ENCODE measurements at places on chromosomes 11 and 22.

DNA sequence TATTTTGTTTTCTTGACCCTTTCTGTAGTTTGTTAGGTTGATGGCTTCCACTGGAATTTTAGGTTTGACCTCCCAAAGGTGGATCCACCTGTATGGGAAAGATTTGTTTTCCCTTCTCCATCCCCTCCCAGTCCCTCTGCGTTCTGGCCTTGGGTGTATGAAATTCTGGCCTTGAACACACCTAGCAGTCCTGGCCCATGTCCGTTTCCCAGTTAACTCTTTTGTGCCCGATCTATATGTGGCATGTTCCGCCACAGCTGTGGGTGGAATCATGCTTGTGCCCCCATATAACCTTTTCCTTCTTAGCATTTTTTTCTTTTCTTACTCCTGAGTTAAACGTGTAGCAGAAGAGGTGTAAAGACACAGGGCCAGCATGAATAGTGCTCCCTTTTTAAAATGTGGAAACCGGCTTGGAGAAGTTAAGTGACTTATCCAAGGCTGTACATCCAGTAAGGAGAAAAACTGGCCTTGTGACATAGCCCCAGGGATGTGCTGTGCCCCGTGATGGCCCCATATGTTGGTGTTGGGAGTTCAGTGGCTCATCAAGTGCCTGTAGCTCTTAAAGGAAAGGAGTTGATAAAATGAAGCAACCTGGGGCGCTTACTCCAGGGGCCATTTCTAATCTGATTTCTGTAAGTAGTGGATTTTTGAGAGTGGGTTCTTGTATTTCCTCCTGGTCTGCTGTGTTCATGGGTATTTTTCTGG, 39.3 kb downstream of the ZNRF3 start:
- no peak for DNase-seq

DNA sequence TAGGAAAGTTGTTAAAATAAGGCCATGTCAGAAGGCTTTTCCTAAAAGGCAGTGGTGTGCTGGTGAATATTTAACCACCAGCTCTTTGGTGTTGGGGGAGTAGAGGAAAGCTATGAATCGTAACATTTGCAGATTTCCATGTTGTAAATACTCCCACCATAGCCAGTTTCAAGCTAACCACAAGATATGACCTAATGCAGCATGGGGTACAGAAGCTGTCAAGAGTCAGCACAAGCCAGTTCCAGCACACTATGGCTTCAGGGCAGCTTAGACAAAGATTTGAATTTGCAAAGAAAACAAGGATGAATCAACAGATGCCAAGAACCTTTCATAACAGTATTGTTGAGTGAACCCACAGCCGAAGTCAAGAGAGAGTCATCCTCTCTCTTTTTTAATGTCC, 40.0 kb downstream of the COMMD9 start:
- DNase-seq = no peak

- no peak for DNase-seq
Measured at GRCh38 chr22:45023431-45023830, 13.6 kb upstream of the PHF21B start.

DNA sequence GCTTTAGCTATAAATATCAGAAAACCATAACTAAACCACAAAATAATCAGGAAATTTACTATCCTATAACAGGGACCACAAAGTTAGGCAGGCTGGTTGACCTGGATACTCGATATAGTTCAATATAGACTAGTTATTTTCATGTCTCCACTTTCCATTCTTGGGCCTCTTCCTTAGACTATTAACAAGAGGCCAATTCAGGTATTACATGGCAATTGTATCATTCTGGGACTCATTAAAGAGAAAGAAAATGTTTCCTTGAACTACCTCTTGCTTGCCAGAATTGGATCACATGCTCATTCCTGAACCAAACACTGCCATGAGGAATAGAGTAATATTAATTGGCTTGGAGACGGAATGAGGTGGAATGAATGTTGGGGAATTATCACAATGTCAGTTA, 76.0 kb downstream of the EIF3M start:
- no peak for DNase-seq

DNA sequence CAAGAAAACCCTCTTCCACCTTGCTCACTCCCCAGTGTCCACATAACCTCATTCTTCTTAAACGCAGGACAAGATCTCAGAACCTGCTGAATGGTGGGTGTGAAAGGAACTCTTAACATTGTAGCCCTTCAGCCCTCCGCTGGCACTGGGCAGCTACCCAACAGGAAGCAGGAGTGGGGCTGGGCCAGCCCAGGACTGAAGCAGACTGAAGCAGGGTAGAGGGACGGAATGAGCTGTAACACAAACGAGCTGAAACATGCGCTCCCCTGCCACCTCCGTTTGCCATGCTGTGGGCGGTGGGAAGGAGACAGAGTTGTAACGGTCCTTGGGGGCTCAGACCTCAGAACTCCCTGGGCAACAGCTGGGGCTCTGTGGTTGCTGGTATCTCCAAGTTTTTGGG, 23.6 kb downstream of the NPAT start:
- no peak for DNase-seq

GRCh38 chr22:22714600-22715335, 70.4 kb downstream of the GGTLC2 start:
- no peak for DNase-seq

GRCh38 chr11:15958910-15959309, 397.4 kb downstream of the SOX6 start:
- no peak for DNase-seq

GRCh38 chr11:28729339-28729738, 621.2 kb downstream of the METTL15 start:
- DNase-seq = no peak

DNA sequence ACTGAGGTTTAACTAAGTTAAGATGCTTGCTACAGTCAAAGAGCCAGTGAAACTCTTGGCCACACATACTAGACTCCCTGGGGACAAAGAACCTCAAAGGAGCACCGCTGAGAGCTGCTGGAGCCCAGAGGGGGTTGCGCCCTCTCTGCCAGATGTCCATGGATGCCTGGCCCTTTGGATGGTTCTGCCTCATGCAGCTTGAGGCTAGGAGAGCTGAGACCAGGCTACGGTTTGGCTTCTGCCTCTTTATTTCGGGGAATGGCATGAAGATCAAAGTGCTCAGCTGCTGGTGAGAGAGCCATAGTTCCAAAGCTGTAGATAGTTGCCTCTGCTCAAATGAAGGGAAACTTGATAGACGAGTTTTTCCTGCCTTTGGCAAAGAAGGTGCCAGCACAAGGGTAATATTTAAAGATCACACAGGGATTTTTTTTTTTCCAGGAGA, 43.0 kb downstream of the RASSF10 start:
- no peak for DNase-seq

DNA sequence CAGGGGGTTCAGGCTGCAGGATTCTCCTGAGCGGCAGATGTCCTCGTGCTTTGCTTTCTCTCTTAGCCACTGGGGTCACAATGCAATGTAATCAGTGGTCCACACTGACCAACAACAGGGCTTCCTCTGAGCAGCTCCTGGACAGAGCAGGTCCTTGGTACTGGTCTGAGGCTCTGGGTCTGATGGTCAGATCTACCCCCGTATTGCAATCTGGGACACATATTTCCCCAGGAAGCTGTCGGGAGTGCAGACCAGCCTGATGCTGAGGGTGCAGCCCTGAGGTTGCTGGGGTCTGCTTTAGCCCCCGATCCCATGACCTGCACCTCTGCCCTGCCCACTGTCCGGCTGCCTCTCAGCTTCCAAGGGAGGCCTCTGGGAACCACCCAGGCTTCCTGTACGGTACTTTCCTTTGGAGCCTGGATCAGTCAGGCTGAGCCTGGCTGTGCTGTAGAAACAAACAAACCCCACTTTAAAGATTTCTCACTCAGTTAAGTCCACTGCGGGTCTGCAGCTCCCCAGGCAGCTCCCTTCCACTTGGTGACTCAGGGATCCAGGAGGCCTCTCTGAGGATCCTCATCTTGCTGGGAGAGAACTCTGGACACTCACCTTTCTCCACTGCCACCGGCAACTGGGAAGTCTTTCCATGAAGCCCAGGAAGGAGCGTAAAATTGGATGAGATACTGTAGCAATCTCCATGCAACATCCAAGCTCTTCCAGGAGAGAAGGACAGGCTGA, 1046.6 kb downstream of the TBC1D22A start:
- DNase-seq = no peak

- no peak for DNase-seq
Measured at GRCh38 chr11:67163006-67163405, 43.9 kb downstream of the KDM2A start.

DNA sequence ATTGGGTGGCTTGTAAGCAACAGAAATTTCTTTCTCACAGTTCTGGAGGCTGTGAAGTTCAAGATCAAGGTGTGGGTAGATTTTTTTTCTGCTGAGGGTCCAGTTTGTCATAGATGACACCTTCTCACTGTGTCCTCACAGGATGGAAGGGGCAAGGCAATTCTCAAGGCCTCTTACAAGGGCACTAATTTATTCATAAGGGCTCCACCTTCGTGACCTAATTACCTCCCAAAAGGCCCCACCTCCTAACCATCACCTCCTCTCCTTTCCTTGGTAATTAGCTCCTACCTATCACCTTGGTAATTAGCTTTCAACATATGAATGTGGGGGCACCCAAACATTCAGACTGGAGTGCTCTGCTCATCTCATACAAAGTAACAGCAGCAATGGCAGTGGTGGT, 92.3 kb upstream of the CD44 start:
- no peak for DNase-seq

DNA sequence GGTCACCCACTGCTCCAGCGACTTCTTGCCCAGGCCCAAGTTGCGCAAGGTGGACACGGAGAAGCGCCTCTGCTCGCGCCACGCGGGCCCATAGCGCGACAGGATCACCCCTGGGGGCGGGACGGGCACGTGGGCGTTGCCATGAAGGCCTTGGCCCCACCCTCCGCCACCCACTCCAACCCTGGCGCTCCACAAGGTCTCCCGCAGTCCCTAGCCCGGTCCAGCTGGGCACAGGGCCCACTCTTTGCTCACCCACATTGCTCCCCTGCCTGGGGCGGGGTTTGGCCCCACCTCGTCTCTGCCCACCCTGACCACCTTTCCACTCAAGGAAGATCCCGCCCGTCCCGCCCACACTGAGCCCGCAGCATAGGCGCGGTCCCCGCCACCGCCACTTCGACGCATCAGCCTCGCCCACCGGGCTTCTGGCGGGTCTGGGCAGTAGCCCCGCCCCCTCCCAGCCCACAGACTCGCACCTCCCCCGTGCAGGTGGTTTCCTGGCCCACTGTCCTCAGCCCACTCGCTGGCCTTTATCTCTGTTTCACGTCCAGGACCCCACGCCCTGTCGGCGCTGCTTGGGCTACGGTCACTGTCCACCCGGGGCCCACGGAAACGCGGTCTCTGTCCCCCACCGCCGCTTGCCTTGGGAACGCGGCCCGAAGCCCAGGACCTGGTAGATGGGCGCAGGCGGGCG, 12.3 kb upstream of the CYP2D6 start:
- no peak for DNase-seq

DNA sequence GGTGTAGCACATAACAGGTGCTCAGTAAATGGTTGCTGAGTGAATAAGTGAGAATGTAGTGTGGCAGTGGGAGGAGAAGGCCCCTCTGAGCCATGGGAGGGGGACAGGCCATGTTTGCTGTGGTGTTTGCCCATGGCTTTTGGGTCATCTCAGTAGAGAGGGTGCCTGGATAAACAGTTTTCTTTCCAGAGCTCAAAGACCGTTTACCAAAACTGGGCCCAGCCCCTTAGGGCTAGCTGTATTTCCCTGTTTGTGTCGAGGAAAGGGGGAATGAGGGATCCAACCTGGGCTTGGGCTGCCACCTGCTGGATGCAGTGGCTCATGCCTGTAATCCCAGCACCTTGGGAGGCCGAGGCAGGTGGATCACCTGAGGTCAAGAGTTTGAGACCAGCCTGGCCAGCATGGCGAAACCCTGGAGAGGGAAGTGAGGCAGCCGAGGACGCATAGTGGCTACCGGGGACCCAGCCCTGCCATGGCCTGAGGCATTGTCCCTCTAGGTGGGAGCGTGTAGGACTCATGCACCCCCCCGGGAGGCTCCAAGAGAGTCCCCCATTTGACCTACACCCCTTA, 8.7 kb upstream of the LTO1 start:
- DNase-seq = no peak

DNA sequence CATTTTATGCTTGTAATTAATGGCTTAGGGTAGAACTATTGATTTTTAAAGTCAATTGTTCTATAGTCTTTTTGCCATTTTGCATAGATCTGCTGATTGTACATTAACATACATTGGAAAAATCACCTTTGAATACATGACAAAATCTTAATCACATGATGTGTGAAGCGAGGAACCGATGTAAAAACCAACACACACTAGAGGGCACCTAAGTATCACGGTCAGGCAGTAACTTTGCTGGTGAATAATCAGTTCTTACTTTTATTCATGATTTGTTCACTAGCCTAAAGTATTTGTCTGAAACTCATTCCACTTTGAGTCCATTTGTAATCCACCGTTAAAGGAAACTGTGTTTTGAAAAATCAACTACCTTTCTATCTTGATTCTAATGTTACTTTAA, 28.2 kb downstream of the JHY start:
- no peak for DNase-seq

- DNase-seq = no peak
Measured at GRCh38 chr11:73968356-73968966, 14.2 kb downstream of the UCP2 start.

DNA sequence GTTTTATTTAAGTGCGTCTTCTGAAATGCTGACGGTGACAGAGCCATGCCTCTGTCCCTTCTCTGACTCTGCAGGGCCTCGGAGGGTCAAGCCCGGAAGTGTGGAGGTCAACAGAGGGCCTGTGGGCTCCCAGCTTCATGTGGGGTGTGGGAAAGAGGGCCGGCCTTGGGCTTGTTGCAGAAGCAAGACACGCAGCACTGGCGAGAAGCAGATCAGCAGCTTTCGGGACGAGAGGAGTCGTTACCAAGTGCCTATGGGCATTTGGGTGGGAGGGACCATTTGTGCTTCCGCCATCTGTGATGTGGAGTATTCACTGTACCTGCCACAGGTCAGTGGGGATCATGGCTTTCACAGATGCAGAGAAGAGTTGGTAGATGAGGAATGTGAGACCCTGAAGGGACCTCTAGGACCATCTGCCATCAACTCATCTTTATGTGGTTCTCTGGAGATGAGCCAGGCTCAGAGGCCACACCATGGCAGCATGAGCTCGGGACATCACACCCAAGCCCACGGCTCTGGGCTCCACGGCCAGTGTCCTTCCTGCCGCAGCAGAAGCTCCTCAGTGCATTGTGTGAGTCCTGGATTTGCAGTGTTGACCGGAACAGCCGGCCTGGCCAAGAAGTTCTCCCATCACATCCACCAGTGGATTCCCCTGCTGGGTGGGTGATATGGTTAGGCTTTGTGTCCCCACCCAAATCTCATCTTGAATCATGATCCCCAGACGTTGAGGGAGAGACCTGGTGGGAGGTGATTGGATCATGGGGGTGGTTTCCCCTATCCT, 590.7 kb downstream of the TBC1D22A start:
- no peak for DNase-seq

- DNase-seq = peak; percentile 70
Measured at GRCh38 chr11:44727373-44728287, 868 bp downstream of the TSPAN18 start.

GRCh38 chr11:57779276-57779675, 17.7 kb downstream of the CTNND1 start:
- no peak for DNase-seq

- no peak for DNase-seq
Measured at GRCh38 chr11:102139081-102139498, 28.8 kb downstream of the YAP1 start.

- no peak for DNase-seq
Measured at GRCh38 chr11:134417871-134418840, 6.1 kb upstream of the B3GAT1 start.

Data from activated effector memory CD4-positive, alpha-beta T cell treated with Interleukin-2 at 50 U/mL for 16 hours (primary cell).